Activated CD4-positive, alpha-beta memory T cell treated with anti-CD3 and anti-CD28 coated beads for 36 hours (primary cell): ENCODE measurements at places on chromosomes 13 and 19.

GRCh38 chr19:44912854-44913253, 1.6 kb upstream of the APOC1 start:
- no peak for DNase-seq

- no peak for DNase-seq
Measured at GRCh38 chr19:7928334-7928706, 2.4 kb upstream of the CTXN1 start.

DNA sequence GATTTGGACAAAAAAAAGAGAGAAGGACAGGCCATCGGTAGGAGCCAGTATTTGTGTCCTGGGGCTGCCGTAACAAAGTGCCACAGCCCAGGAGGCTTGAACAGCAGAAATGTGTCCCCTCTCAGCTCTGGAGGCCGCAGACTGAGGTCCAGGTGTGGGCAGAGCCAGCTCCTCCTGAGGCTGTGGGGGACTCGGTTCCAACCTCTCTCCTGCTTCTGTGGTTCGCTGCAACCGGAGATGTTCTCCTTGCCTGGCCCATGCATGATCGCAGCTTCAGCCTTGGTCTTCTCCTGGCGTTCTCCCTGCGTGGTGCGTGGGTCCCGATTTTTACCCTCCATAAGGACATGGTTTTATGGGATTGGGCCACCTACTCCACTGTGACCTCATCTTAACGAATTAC, 85.9 kb upstream of the SOX1 start:
- no peak for DNase-seq

- DNase-seq: peak; percentile 44
Measured at GRCh38 chr19:51688671-51689571, 4.2 kb upstream of the SPACA6 start.

DNA sequence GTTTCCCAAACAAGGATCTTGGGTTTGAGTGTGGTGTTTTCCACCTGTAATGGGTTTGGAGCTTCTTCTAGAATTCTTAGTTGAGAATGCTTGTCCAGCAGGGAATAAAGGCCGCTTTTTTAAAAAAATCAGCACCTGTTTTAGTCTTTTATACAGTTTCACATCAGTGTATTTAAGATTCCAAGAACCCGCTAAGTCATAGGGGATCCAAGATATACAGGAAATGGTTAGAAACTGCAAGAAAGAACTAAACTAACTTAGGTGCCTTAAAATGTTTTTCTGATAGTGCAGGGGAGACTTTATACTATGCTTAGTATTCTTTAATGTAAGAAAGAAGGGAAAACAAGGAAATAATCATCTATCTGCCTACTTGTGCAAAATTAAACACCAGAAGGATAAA, 74.7 kb downstream of the C13orf42 start:
- no peak for DNase-seq

- peak; percentile 12 for DNase-seq
Measured at GRCh38 chr13:101289764-101290163, 126.5 kb downstream of the NALCN start.

DNA sequence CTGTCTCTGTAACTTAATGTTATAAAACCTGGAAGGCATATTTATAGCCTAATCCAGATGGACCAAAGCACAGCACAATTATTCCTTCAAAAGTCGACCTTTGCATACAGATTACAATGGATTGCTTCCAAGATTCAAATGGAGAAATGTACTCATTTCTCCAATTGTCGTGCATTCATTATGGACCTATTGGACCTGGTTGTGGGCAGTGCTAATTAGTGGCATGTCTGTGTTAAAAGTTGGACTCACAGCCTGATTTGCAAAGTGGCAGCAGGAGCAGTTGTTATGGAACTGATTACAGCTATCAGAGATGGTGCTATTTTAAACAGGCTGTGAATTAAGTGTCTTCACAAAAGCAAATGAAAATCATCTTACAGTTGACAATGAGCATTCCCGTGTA, 1529.3 kb upstream of the SLC10A2 start:
- DNase-seq: no peak

DNA sequence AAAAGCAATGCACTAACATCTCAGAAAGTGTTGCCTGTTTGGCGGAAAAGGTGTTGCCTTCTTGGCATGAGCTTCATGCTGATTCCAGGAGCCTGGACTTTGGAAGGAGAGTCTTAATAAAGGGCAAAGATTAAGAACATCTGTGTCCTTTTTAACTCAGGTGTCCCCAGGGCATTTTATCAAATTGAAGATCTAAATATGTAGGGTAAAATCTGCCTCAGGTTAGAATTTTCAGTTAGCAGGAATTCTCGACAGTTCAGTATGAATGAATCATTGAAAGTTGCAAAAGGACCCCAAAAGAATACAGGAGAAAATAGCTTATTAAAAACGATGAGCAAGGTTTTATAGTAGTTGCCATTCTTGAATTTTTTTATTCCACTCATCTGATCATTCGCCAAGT, 325.2 kb downstream of the SUCLA2 start:
- no peak for DNase-seq

DNA sequence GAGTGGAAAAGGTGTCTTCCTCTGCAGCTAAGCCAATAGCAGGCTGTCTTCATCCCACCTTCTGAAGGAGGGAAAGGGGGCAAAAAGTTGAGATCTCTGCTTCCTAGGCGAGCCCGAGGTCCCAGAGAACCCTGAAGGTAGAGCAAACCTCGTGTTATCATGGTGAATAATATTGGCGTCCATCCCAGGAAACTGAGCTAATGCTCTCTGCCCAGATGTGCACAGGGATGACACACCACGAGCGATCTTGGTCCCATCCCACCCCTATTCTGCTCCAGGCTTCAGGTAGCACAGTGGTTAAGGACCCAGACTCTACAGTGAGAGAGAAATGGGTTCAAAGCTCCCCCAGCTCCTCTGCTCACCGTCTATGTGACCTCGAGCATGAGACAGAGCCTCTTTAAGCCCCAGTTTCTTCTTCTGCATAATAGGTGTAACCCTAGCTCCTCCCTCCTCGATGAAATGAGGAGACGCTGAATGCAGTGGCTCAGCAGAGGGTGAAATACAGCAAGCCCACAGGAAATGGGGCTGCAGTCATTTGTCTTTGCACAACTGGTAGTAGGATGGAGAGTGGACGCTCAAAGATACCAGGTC, 9.9 kb upstream of the CEACAM20 start:
- no peak for DNase-seq

- no peak for DNase-seq
Measured at GRCh38 chr13:27125357-27126282, 46.0 kb downstream of the USP12 start.

GRCh38 chr19:6354098-6354674, 7.1 kb upstream of the CLPP start:
- no peak for DNase-seq

DNA sequence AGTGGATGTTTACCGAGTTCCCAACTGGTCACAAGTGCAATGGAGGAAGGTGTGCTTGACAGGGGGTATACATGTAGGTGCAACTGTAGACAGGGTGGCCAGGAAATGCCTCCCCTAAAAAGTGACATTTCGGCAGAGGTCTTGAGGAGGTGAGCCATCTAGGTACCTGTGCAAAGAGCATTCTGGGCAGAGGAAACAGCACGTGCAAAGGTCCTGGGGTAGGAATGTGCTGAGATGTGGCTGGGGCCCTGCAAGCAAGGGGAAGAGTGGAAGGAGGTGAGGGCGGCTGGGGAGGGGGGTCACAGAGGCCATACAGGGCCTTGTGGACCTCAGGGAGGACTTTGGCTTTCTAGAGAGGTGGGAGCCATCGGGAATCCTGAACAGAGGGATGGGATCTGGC, 8.1 kb downstream of the ADGRL1 start:
- DNase-seq: no peak

DNA sequence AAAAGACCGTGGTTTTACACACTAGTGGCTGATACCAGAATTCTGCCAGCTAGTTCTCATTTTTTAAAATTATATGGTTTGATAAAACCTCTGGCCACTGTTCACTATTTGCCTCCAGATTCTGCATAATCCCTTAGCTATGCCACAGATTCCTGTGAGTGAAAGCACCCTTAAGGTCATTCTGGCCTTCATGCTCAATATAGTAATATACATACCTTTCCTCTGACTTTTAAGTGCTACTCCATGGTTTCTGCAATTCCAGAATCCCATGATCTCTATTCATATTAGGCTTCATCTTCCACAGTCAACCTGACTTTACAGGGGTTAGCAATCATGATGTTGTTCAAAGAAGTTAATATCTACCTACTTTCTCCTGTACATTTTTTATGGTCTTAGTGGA, 274.1 kb upstream of the EDNRB start:
- DNase-seq: no peak
